ENCODE measurements at places on chromosomes 5 and 9.

DNA sequence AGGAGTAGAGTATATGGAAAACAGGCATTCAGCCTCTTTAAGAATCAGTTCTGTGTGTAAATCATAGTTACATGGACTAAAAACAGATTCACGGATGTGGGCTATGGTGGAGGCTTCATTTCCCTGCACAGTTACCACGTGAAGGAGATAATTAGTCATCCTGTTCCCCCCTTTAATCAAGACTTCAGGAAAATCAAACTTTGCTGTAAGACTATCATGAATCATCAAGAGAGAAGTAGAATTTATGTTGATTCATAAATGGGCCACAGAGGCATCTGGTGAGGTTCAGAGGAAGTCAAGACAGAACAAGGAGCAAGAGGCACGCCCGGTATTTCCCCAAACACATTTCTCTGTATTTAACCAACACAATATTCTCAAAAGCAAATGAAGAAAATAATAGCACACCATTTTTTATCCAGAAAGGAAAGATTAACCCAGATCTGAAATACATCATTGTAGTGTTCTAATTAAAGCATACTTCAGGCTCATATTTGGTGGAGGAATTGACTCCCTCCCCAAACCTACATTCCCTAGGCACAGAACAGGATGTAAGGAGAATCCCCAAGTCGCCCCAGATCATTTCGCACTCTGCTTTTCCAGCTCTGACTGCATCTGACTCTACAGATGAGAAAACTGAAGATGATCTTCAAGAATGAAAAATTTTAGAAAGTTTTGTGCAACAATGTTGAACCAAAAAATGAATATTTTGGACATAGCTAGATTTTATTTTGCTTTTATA lies 175.8 kb upstream of the GAS1 start:
- H3K4me3 ChIP-seq = no peak overlapping the region
- H3K27me3 ChIP-seq = no peaks in the 10 kb centered on the region
- no peak overlapping the region for H3K27ac ChIP-seq
- DNase-seq = no peak
- H3K36me3 ChIP-seq = no peaks in the 10 kb centered on the region
- H3K4me1 ChIP-seq = no peaks in the 10 kb centered on the region

DNA sequence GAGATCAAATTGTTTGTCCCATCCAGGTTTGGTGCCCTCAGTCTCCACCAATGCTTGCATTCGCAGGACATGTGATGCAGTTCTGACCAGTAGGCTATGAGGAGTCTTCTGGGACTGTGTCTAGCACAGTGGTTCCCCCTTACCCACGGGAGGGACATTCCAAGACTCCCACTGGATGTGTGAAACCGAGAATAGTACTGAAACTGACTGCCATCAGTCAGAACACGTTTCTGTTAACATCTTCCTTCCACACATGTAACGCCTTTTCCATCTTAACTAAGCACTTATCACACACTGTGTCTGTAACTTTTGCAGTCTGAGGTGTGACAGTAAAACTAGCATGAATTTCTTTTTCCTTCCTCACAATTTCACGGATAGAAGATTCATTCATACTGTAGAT lies 74.7 kb downstream of the PTTG1 start:
- H3K27ac ChIP-seq = no peak overlapping the region
- no peaks in the 10 kb centered on the region for H3K4me1 ChIP-seq
- no peaks in the 10 kb centered on the region for H3K36me3 ChIP-seq
- no peak for DNase-seq
- H3K4me3 ChIP-seq = no peak overlapping the region

GRCh38 chr9:79240774-79241173 lies 331.0 kb upstream of the TLE4 start:
- no peaks in the 10 kb centered on the region for H3K4me1 ChIP-seq
- H3K27me3 ChIP-seq = no peaks in the 10 kb centered on the region
- DNase-seq = no peak
- H3K4me3 ChIP-seq = no peak overlapping the region

DNA sequence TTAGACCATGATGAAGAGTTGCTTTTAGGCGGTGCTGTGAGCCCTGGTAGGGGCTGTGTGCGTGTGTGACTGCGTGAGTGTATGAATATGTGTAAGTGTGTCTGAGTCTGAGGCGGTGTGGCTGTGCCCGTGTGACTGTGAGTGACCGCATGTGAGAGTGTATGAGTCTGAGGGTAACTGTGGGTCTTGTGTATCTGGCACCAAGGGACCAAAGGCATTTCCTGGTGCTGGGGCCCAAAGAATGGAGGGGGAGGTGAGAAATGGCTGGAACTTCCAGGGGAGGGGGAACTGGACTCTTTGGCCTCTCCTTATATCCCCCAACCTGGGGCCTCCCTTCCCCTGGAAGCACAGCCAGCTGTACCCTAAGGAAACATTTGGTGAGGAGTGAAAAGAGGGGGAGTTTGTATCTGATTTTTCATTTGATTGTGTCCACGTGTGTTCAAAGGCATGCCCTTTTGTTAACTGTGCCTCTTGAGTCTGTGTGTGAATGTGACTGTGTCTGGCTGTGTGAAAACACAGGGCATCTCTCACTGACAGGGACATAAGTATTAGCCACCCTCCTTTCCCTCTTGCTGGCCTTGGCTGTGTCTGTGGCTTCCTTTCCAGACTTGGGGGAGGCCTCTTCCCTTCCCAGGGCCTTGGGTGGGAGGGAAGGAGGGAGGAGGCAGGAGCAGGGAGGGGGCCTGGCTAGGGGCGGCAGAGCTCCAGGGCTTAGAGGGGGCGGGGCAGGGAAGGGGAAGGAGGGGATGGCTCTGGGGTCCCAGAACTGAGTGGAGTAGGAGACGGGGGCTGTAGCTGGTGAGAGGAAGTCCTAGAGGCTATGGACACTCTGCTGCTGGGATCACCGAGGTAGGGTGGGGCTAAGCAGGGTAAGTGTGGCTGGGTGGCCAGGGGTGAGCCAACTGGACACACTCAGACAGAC lies 1.4 kb downstream of the IL11RA start:
- no peaks in the 10 kb centered on the region for H3K27me3 ChIP-seq
- H3K36me3 ChIP-seq = peaks cover 24% of the 10 kb centered on the region
- H3K4me3 ChIP-seq = no peak overlapping the region
- peaks cover 15% of the 10 kb centered on the region for H3K4me1 ChIP-seq
- H3K27ac ChIP-seq = peak overlapping the region; percentile 3

DNA sequence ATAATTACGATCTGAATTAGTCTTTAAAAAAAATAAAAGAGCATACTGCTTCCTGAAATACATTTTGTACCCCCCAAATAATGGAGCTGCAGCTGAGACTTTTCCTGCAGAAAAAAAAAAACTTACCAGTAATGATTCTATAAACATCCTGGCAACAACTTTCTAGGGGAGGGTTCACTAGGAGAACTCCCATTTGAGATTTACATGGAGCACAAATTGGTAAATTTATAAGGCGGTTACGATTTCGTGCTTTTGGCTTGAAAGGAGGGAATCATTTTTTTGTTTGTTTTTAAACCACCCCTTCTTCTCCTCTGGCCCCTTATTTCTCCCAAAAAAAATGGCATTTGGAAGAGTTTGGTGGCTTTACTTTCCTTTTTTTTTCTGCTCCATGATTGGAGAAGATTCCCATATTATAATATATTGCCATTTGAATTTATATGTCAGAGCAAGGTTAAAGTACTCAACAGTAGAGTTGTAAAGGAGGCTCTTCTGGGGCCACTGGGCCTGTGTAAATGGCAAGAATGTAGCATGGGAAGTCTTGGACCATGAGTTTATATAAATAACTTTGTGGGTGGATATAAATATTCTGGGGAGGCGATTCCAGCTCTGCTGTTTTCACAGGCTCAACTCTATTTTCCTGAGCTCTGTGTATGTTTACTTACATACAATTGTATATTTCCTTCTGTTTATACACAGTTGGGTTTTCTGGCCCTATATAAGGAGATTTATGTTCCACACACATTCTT lies 159.9 kb downstream of the CSNK1G3 start:
- H3K27ac ChIP-seq = no peak overlapping the region
- no peaks in the 10 kb centered on the region for H3K4me1 ChIP-seq
- H3K27me3 ChIP-seq = no peaks in the 10 kb centered on the region
- no peak overlapping the region for H3K4me3 ChIP-seq

All from endodermal cell (in vitro differentiated cells).